ENCODE measurements at places on chromosomes 16 and 17.

GRCh38 chr17:50584116-50584515 is 23.6 kb downstream of the CACNA1G start:
- DNase-seq = no peak

DNA sequence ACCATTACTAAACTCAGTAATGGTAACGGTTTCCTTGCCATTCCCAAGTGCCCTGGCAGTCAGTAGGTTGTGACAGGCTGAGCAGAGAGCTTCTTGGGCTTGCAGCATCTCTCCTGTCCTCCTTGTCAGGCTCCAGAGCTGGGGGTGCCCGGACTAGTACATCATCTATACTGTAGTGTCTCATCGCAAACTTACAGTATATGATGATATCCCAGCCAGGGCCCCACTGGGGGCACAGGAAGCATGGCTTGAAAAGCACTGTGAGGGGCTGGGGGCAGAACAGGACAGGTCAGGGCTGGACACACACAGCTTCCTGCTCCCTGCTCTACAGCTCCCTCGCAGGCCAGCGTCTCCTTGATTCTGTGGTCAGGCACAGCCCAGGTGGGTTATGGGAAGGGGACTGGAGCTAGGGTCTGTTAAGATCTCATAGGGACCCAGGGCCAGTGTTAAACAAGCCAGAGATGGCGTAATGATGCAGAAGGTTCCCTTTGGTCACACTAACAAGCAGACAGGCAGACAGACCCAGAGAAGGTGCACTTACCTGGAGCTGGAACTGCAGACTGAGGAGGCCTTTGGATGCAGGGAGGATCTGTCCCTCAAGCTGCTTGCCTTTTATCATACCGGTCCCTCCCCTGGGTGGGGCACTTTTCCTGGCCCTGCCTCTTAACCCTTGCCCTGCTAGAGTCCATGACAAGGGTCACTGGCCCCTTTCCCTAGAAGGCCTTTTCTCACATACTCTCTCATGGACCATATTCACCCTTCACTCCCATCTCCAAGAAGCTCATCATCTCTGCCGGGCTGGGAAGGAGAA is 6.8 kb downstream of the ERAL1 start:
- DNase-seq = peak; percentile 9

- no peak for DNase-seq
Measured at GRCh38 chr17:59972778-59973177, 8.2 kb upstream of the RNFT1 start.

DNA sequence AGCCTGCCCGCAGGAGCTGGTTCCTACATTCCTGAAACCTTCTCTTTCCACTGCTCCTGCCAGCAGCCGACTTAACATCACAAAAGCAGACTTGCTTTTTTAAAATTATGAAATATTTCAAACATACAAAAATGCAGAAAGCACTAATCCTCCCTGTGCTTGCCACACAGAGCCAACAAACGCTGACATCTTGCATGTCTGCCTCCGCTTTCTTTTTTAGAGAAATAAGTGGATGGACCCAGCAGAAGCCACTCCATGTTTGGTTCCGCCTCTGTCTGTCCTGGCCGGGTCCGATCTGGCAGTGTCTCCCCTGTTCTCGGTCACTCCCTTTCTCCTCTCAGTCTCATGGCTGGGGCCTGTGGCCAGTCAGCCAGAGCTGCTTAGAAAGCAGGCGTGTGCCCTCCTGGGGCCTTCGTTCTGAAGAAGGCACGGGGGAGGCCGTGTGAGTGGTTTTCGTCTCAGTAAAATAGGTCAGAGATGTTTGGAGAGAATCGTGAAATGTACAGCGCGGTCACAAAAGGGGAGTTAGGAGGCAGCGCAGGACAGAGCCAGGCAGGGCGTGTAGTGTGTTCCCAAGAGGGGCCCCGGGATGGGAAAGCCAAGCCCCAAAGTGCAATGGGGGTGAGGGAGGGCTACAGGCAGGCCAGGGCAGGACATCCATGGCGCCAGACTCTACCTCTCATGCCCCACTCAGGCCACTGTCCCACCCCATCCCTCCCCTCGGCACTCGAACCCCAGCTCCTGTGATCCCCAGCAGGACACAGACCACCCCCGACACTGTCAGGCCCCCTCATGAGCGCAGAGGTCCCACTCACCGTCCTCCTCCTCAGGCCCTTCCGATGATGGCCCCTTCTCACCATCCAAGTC is 23.2 kb downstream of the MXRA7 start:
- DNase-seq = no peak

- no peak for DNase-seq
Measured at GRCh38 chr17:35605678-35606077, 18.6 kb downstream of the AP2B1 start.

DNA sequence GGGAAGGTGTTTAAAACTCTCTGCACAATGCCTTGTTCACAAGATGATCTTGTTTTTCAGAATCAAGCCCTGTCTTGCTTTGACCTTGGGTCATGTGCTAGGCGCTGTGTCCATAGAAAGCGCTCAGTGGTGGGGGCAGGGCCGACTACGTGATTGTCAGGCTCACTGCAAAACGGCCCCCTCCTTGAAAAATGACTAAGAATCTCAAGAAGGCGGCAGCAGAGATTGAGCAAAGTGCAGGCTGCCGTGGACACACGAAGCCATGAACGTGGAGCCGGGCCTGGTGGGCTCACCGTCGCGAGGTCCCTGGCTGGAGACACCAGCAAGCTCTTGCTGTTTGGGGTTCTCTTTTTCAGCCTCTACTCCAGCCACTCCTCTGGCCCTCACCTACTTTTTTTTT is 10.2 kb downstream of the ATP2C2 start:
- DNase-seq = no peak

GRCh38 chr16:79422064-79422463 is 178.5 kb downstream of the MAF start:
- no peak for DNase-seq

GRCh38 chr16:89118361-89119165 is 24.9 kb downstream of the ACSF3 start:
- DNase-seq = no peak

- no peak for DNase-seq
Measured at GRCh38 chr17:43881758-43882505, 25.4 kb downstream of the MPP2 start.

- DNase-seq = no peak
Measured at GRCh38 chr16:30532285-30533145, 2.1 kb downstream of the ZNF747 start.

- DNase-seq = no peak
Measured at GRCh38 chr16:89476811-89477261, 13.5 kb downstream of the ANKRD11 start.

- DNase-seq = no peak
Measured at GRCh38 chr16:12800817-12801216, 2.9 kb downstream of the CPPED1 start.

DNA sequence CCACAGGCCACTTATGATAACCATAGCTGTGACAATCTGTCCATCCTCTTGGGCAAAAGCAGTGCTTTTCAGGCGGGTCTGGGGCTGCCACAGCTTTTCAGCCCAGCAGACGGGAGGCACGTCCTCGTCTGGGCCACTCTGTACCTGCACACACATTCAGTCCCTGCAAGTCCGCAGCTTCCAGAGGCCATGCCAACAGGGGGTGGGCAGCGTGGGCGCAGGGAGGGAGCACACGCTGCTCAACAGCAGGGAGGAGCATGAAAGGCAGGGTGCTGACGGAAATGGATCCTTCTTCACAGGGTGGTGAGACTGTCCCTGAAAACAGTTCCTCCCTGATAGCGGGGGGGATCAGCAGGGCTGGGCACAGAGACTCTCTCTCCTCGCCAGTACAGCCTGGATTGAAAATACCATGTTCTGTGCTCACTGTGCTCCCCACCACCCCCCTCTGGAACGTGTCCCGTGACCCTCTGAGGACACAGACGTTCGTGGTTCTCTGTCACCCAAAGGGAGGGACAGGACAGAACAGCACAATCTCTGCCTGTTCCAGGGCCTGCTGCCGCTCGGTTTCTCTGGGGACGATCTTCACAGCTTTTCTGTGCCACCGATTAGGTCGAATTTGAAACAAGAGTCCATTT is 41.7 kb downstream of the PEMT start:
- no peak for DNase-seq

DNA sequence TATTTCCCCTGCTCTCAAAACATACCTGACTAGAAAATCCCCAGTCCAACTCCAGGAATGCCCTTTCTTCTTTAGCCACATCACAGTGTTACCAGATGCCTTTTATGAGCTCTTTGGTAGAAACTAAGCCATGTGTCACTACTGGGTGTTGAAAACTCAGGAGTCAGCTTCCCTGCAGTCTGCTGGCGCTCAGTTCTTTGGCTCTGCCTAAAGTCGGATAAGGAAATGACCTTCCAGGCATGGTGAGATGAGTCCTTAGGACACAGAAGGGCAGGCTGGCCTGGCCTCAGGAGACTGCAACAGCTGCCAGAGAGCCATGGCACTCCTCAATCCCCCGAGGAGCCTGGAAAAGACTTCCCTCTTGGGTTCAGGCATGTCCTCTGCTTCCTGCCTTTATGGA is 89.1 kb downstream of the CDH13 start:
- DNase-seq = no peak

DNA sequence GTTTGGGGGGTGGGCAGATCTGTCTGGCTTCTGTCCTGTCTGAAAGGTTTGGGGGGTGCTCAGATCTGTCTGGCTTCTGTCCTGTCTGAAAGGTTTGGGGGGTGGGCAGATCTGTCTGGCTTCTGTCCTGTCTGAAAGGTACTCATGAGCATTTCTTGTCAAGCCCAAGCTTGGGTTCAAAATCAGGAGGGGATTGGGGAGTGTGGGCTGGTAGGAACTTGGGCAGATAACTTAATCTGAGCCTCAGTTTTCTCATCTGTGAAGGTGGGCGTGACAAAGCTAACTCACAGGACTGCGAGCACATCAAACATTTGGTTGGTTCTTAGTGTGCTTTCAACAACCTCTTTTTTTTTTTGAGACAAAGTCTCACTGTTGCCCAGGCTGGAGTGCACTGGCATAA is 35.2 kb downstream of the HAPSTR1 start:
- no peak for DNase-seq

- DNase-seq = peak; percentile 43
Measured at GRCh38 chr17:49928837-49929475, 40.0 kb upstream of the DLX4 start.

DNA sequence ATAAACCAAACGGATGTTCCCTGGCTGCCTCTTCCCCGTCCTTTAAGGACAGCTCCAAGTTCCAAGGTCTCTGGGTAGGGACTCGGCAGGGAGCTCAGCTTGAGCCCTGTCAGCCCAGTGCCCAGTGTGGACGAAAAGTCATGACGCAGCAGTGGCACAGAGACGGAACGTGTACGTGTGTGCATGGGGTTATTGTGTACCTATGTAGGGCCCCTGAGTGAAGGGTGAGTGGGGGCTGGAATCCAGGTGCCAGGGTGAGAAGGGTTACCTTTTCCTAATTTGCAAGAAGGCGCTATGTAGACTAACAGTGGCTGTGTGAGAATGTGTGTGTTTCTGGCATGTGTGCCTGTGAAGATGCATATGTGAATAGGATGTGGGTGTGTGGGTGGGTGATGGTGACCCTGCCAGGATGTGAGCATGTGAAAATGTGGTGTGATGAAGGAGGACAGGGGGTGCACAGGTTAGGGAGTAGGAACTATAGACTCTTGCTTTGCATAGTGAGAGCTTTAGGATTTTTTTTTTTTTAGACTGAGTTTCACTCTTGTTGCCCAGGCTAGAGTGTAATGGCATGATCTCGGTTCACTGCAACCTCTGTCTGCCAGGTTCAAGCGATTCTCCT is 6.0 kb downstream of the SCN4A start:
- no peak for DNase-seq

- DNase-seq = no peak
Measured at GRCh38 chr16:75558846-75559401, 2.9 kb upstream of the TMEM231 start.

DNA sequence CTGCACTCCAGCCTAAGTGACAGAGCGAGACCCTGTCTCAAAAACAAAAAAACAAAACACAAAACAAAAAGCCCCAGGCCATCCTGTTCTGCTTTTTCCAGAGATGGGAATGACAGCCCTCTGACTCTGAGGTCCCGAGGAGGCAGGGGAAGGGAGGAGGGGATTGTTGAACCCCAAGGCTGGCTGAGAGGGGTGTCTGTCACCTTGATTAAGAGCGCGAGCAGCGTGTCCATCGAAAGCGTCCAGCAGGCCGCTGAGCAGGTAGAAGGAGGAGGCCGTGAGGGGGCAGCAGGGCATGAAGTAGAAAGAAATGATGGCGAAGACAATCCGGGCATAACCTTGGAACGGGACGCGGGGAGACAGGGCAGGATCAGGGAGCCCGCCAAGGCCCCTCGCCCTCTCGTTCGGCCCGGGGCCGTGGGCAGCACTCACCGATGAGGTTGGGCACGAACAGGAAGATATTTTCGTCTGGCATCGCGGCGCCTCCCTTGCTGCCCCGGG is 593 bp downstream of the CDIPT start:
- peak; percentile 40 for DNase-seq

GRCh38 chr17:66087073-66087472 is 104.9 kb downstream of the CEP112 start:
- no peak for DNase-seq

GRCh38 chr16:15983898-15984297 is 34.5 kb downstream of the ABCC1 start:
- no peak for DNase-seq

DNA sequence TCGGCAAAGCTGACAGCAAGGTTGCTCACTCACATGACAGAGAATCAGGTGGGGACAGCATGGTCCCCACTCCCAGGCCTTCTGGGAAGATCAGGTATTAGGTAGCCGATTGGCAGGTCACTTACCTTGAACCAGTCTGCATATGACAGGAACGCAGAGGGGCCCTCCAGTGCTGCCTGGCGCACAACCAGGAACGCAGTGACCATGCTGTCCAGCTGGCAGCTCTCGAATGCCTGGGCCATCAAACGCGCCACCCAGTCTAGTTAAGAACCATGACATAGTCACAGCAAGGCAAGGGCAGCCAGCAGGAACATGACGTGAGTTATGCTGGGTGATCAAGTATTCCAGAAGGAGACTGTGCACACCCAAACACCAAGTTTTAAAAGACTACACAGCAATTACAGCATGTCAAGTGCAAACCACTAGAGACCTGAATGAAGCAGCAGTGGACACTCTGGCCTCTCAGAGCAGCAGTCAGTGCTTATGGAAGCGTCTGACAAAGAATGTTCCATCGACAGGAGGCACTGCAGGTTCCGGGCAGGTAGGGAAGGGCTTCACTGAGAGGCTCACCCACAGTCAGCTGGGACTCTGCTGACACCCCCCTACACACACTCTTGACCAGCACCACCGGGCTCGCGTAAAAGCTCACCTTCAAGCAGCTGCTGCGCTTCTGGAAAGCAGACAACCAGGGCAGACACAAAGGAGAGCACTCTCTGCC is 25.0 kb downstream of the FANCA start:
- DNase-seq = no peak

- DNase-seq = no peak
Measured at GRCh38 chr16:50354629-50355456, 13.9 kb downstream of the BRD7 start.

- DNase-seq = no peak
Measured at GRCh38 chr17:49859991-49860953, 12.4 kb upstream of the TAC4 start.

DNA sequence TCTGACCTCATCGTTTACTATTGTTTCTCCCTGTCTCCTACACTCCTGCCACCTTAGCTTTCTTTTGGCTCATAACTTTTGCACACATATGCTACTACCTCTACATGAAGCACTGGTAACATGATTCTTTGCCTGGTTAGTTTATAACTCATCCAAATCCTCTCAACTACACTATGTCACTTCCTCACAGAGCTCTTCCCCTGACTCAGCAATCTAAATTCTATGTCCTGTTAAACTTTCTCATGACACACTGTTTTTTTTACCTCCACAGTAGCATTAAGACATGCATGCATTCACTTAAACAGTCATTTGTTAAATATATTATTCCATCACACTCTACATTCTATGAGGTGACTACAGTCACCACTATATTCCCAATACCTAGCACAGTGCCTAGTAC is 19.7 kb downstream of the APPBP2 start:
- DNase-seq = no peak
